ENCODE measurements at places on chromosomes 5 and 9. TPM values are rescaled to one million over a fixed set of nuclear protein-coding genes. Genes with fewer than 3 reads are reported as not detected.

Gene GCNT4
- total RNA-seq, result 2.2 TPM

Gene PCDHGA8
- total RNA-seq, result 2.0 TPM

Gene FBN2
- 0.95 TPM for total RNA-seq

Gene GADD45G
- 5.1 TPM for total RNA-seq

Gene AK8
- 1.3 TPM for total RNA-seq

Gene HCN1
- 0.09 TPM for total RNA-seq

Gene FOXD4L5
- total RNA-seq, result not detected

Gene DEPDC1B
- 0.74 TPM for total RNA-seq

Gene C1QTNF3
- 2.9 TPM for total RNA-seq

Gene GNA14
- total RNA-seq, result 3.0 TPM

Gene MARCHF3
- total RNA-seq, result 9.8 TPM

Gene CARTPT
- total RNA-seq, result not detected

Gene SPARC
- total RNA-seq, result 579 TPM

Gene PRLR
- 0.38 TPM for total RNA-seq

Gene ST8SIA4
- total RNA-seq, result 7.7 TPM

Gene MCIDAS
- total RNA-seq, result not detected

- no peak for DNase-seq
Measured at GRCh38 chr5:32331217-32331934, 18.6 kb upstream of the MTMR12 start.

DNA sequence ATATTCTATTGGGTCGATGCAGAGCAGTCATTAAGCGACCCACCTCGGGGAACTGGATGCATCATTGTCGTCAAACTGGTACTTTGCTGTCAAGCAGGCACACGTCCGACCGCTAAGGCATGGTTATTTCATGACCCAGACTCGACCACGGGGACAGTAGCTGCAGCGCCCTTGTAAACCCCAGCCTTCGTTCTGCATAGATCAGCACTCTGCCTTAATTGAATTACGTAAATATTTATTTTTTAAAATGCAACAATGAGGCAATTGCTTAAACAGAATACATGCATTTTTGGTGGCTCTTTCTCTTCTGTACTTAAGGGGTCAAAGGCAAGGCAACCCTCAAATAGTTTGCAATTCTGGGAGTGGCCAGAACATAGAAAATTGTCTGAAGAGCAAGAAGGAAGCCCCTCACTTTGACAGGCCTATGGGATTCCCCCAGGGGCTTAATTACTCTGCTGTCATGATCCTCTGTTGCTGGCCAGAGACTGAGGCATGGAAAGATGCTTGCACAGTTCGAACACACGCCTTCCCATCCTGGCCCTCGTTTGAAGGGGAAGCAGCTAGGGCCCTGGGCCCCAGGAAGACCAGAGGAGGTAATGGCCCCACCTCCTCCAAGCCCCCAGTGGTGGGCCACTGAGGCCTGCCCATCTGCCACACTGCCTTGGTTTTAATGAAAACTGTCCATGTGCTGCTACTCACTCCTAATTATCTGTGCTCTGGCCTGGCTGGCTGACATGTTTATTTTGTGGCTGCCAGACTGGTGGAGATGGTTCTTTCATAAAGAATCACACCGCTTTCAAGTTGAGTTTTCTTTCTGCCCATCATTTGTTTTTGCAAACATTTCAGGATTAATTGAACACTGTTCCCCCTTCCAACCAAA lies 169.7 kb upstream of the MAST4 start:
- no peak for DNase-seq

DNA sequence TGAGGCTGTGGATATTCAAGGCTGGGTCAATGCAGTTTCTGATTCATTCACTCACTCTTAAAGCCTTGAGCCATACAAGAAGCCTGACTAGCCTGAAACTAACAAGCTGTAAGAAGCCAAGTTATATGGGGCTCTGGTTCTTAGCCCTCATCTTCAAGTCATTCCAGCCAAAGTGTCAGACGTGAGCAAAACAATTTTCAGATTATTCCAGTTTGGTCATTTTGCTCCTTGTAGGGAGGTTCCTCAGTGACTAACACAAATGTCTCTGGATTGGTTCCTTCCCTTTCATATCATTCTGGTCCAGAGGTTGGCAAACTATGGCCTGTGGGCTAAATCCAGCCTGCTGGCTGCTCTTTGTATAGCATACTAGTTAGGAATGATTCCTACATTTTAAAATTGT lies 12.5 kb upstream of the SHOC1 start:
- no peak for DNase-seq

GRCh38 chr5:65803699-65804391 lies 81.8 kb downstream of the NLN start:
- no peak for DNase-seq

GRCh38 chr5:101390151-101390908 lies 487.2 kb upstream of the ST8SIA4 start:
- DNase-seq, result no peak

DNA sequence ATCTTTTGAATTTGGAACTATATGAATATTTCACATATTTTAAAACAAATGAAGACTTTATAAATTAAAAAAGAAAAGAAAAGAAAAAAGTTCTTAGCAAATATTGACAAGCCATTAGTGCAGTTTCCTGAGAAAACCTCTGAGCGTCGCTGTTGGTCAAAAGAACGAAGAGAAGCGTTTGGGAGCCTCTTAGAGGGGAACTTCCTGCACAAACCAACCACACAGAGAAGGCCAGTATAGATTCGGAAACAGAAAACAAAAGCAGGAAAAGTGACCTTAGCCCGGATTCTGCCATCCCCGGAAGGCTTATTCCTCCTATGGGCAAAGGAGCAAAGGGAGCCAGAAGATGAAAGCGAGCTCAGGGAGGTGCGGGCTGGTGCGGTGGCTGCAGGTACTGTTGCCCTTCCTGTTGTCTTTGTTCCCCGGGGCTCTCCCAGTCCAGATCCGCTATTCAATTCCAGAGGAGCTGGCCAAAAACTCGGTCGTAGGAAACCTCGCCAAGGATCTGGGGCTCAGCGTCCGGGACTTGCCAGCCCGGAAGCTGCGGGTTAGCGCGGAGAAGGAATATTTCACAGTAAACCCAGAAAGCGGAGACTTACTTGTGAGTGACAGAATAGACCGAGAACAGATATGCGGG lies at the start of gene PCDHGB2:
Gene PCDHGB2, plus strand, starts transcription at position 205 of the 637 bp plus-strand sequence. Its CDS starts 142 bp downstream, at position 347.
- no peak for DNase-seq

- no peak for DNase-seq
Measured at GRCh38 chr5:40367255-40367654, 312.5 kb upstream of the PTGER4 start.

- no peak for DNase-seq
Measured at GRCh38 chr9:98357921-98358535, 102.6 kb upstream of the TBC1D2 start.

GRCh38 chr5:134547066-134547465 lies 21.6 kb downstream of the JADE2 start:
- DNase-seq, result no peak

DNA sequence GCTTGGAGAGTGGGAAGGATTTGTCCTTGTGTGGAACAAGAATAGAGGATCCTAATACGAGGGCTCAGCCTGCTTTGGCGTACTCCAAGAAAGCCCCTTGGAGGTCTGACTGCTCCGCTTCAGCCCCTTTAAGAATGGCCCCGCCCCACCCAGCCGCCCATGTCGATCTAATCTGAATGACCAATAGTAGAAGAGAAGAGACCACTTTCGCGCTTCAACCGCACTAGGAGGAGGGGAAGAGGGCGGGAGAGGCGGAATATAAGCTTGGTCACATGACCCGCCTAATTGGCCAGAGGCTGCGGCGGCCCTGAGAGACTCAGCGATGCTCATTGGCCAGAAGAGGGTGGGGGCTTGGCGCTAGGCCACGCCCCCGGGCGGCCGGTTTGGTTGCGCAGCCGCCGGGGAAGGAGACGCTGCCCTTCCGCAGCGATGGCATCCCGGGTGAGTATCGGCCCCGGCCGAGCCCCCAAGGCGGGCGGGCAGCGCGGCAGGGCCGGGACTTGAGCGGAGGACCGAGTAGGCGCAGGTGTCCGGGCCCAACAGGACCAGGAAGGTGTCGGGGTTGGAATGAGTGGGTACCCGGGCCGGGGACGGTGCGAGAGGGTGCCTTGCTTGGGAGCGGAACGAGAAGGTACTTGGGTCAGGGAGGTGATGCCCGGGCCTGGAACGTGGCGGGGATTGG lies at the start of gene MIGA2:
Gene MIGA2, plus strand, starts transcription at position 386 of the 682 bp plus-strand sequence. CDS start 3,969 bp downstream, outside the sequence.
- peak; percentile 91 for DNase-seq

GRCh38 chr5:65451436-65451835 lies 30.3 kb downstream of the ADAMTS6 start:
- no peak for DNase-seq

GRCh38 chr5:17252543-17252942 lies 35.1 kb downstream of the BASP1 start:
- no peak for DNase-seq

DNA sequence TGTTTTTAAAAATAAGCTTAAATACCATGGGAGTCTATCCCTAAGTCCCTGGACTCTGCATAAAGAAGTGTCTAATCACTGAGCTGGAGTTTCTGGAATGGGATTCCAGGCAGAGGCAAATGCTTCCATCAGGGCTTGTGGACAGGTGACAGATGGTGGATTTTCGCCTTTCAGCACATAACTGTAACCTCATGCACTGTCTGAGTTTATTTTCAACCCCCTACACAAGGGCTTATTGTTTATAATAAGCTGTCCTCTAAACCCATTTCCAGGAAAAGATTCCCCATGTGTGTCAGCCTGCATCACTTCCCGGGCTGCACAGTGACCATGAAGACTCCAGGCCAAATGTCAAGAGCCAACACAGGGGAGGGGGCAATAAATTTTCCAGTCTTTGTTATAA lies 264.0 kb downstream of the PIK3R1 start:
- DNase-seq, result no peak

DNA sequence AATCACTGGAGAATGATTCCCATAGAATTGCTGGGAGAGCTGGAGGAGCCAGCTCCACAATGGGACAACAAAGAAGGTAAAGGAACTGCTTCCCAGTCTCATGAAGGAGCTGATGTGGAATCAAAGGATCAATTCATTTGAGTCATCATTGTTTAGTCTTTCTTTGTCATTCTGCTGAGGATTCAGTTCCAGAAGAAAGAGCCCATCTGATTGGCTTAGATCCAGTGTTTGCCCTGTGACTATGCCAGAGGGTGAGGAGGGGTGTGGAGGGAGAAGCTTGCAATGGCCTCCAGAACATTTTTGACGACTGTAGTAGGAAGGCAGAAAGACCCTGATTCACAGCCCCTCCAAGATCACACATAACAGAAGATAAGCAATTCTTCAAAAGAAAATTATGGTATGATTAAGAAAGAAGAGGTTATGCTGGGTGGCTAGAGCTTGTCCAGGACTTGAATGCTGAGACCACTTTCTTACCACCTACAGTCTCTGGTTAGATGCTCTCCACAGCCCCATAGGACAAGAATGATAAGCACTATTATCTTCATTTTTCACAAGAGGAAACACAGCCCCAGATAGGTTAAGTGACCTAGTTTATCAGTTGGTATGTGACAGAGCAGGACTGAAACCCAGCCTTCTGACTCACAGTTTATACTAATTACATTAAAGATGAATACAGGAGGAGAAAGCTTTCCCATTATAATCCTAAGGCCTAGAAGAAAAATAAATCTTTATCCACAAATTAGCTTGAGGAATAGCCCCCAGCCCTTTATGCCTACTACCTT lies 363.1 kb downstream of the PRELID2 start:
- DNase-seq, result no peak

- no peak for DNase-seq
Measured at GRCh38 chr5:75185763-75186162, 50.9 kb downstream of the ANKRD31 start.

DNA sequence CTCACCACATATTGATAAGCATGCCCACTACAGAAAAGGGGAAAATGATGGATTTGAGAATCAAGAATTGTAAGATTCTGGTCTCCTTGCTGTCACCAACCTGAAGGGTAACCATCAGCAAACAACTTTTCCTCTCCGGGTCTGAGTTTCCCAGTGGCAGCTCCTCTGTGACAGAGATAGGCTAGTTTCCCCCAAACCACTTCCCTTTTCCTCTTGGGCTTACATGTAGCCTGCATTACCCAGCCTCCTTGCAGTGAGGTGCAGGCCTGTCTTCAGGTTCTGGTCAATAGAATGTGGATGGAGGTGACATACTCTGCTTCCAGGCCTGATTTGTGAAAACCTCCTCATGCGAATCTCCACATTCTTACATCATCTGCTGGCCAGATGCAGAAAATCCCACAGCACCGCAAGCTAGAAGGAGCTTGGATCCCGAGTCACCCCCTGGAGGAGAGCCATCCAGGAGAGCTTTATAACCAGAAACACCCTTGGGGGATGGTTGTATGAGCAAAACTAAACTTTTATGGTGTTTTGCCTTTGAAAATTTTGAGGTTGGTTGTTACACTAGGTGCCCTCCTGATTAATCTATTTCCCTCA lies 206.1 kb downstream of the RGS3 start:
- DNase-seq, result no peak

DNA sequence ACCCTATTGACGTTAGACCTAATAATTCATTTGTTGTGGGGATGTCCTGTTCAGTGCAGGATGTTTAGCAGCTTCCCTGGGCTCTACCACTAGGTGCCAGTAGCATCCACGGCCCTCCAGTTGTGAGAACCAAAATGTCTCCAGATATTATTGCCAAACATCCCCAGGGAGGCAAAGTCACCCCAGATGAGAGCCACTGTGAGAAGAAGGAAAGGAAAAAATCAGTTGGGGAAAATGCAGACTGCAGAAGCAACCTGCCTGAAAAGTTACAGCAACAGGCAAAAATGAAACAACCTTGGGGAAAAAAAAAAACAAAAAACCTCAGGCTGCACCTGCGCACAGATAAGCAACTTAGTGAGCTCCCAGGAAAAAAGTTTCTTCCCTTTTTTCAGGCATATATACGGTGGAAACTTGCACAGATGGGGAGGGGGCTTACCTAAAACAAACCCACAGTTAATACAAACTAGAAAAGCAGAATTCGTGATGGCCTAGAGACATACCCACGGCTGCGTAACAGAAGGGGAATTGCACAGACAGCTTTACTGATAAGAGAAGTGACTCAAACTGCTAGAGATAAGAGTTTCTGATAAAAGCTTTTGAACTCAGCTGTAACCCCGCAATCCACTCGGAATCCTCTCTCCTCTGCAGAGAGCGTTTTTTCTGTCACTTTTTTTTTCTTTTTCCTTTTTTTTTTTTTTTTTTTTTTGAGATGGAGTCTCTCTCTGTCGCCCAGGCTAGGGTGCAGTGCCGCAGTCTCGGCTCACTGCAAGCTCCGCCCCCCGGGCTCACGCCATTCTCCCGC lies 29.8 kb upstream of the FBP1 start:
- DNase-seq, result no peak

GRCh38 chr9:69199769-69200470 lies 25.8 kb downstream of the TJP2 start:
- peak; percentile 34 for DNase-seq

GRCh38 chr9:124768750-124769548 lies 2.2 kb downstream of the NR6A1 start:
- DNase-seq, result no peak

DNA sequence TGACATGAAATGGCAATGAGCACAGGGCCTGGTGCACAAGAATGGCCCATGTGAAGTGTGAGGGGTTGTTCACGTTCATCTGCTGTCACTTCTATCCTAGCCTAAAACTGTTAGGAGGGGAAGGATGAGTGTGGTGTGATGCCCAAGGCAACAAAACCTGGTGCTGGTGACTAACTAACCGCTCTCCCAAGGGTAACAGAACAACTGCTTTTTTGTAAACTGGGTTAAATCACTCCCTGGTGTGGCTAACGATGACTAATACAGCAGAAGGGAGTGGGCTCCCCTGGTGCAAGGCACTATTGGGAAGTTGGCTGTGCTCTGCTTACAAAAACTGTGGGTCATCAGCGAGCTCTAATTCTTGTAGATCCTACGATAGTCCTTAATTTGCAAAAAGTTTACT lies 103.2 kb upstream of the VCAN start:
- DNase-seq, result no peak

- DNase-seq, result no peak
Measured at GRCh38 chr9:34650816-34651215, 1.2 kb upstream of the IL11RA start.

Data from omental fat pad (tissue), 4 donors.